ENCODE measurements at places on chromosomes 4 and X. TPM values are rescaled to one million over a fixed set of nuclear protein-coding genes. Genes with fewer than 3 reads are reported as not detected.

The FDCSP gene
- not detected for total RNA-seq

GRCh38 chrX:144801786-144802185 lies 445.5 kb upstream of the SPANXN1 start:
- no peak for DNase-seq

DNA sequence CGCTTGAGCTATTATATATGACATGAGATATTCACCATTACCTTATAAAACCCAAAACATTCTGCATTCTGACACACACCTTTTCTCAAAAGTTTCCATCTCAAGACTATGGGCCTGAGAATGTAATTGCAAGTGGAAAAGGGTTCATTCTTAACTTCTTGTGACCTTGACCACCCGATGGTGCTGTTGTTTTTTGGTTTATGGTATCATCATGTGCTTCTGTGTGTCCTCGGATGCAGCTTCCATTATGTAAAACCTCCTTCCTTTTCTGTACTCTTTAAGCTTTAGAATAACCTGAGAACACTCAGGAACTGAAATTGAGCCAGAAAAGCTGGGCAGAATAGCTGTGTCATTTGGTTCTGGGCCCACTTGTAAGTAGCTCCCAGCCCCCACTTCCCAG lies 16.2 kb upstream of the PUDP start:
- no peak for DNase-seq

The SYN1 gene
- total RNA-seq: 17.5 TPM

- no peak for DNase-seq
Observed at GRCh38 chr4:123301923-123302322, 94.7 kb upstream of the SPRY1 start.

GRCh38 chr4:23353200-23353599 lies 536.6 kb downstream of the PPARGC1A start:
- DNase-seq: no peak

- no peak for DNase-seq
Observed at GRCh38 chr4:139887376-139887802, 221.8 kb downstream of the MGST2 start.

The COQ2 gene
- 12.1 TPM for total RNA-seq

The ANK2 gene
- 324 TPM for total RNA-seq

DNA sequence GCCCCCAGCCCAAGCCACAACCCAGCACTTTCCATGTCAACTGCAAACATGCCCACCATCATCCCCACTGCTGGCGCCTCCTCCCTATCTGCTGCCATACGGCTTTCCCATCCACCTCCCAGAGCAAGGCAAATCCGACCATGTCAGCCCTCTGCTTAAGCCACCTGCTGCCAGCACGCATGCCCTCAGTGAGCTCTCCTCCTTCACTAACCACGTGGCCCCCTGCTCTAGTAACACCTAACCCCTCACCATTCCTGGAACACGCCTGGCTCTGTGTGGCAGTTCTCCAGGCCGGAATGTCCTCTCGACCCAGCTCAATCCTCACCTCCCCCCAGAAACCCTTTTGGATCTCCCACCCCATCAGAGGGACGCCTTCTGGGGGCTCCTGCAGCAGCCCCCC lies 17.4 kb downstream of the BCAP31 start:
- DNase-seq: peak; percentile 60

The DBET gene
- total RNA-seq: not detected

DNA sequence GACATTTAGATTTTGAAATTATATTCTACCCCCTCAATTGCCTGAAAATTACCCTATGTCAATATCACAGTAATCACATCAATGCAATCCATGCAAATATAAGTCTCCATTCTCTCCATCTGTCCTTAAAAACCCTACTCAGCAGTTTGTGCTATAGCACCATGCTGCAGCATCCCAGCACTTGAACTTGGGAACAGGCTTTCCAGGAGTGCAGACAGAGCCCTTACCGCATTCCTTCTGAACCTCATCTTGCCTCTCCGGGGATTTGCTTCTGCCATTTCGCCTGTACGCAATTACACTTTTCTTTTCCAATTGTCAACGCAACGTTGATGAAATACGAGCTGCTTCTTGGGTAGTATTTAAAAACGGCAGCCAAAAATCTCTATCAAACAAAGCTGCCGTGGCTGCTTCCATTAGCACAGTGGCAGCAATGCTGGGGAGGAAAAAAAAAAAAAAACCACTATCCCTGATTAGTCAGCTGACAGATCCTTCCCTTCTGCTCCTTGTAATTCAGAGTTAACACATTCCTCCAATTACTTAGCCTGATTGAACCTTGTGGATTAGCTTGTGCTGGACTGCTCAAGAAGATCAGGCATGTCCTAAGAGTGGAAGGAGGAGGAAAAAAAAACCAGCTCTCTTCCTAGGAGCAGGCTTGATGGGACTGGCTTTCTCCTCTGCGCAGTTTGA lies 65.6 kb downstream of the MCF2 start:
- DNase-seq: no peak

GRCh38 chr4:28654618-28655017 lies 1794.0 kb downstream of the STIM2 start:
- no peak for DNase-seq

The LRP2BP gene
- total RNA-seq: 2.9 TPM

The MAP3K15 gene
- 0.17 TPM for total RNA-seq

The EREG gene
- total RNA-seq: 0.08 TPM

DNA sequence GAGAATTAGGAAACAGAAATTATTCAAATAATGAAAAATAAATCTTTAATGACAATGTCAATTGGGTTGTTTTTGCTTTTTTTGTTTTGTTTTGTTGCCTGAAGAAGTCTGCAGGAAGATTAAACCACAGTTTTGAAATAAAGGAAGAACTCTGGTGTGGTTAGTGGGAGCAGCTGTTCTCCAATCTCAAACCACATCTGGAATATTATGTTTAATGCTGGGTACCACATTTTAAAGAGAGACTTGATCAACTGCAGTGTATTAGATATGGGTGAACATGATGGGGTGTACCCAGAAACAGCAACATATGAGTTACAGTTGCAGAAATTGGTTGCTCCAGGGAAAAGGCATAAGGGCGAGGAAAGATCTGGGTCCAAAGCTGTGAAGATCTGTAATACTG lies 171.2 kb upstream of the RPL34 start:
- DNase-seq: no peak

- no peak for DNase-seq
Observed at GRCh38 chrX:1327651-1328304, 8.8 kb upstream of the IL3RA start.

- DNase-seq: peak; percentile 64
Observed at GRCh38 chr4:83012200-83012686, 1.6 kb upstream of the LIN54 start.

DNA sequence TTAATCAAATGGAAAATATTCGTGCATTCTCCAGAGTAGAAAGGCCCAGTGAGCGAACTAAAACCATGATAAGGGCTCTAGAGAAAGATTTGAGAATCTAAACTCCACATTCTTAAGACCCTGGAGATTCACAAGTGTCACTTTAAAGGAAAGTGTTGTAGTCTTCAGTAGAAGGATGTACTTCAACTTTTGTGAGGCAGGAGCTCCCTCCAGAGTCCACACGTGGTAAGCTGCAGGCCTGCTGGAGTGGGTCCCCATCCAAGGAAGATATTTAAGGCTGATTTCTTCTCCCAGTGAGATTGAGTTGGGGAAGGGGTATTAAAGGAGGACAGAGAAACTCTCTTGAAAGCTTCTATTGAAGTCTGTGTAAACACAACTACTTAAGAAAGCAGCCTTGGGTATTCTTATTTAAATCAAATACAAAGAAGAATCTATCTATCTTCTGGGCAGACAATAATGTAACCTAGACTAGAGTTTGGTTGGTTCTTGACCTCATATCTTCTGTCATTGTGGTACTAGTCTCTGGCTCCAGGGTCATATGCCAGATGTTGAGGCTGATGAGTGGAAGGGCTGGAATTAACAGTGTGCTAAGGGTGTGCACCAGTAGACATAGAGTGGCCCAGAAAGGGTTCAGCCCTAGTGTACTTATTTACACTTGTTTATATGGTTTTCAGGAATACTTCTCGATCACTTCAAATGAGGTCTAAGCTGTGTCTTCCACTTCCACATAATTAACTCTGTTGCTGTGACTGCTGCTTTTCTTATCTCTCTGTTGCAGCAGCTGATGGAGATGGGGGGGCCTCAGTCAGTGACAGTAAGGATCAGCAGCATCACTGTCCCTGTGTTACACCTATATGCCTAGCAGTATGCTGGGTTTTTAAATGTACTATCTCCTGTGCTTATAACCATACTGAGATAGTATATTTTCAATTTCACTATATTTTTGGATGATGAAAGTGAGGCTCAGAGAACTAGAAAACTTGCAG lies 76.1 kb downstream of the HMGB2 start:
- peak; percentile 52 for DNase-seq

The APBB2 gene
- total RNA-seq: 46.2 TPM

GRCh38 chr4:125387770-125388169 lies 73.0 kb downstream of the FAT4 start:
- no peak for DNase-seq

- DNase-seq: no peak
Observed at GRCh38 chrX:68669094-68669860, 21.8 kb downstream of the STARD8 start.

The GPR50 gene
- not detected for total RNA-seq

- no peak for DNase-seq
Observed at GRCh38 chr4:53640576-53641453, 49.5 kb upstream of the LNX1 start.

The VCX2 gene
- not detected for total RNA-seq

DNA sequence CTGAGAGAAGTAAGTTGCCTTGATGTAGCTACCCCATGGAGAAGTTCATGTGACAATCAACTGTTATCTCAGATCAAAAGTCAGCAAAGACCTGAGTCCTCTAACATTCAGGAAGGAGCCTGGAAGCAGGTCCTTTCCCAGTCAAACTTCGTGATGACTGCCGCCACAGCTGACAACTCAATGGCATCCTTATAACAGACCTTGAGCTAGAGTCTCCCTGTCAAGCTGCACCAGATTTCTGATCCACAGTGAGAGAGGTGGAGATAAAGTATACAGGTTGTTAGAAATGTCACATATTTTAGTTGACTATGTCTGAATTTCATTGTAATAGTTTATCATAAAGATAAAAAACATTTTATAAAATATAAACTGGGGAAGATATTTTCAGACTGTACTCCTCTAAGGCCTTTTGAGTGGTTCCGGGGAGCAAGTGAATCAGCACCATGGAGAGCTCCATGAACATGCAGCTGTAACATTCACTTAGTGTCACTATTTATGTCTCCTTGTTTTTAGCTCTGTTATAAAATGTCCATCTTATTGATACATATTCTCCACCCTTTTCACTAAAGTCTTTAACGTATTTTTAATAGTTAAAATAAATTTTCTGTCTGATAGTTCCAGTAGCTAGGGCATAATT lies 1653.5 kb upstream of the AGA start:
- DNase-seq: no peak

The ARHGAP24 gene
- 36.5 TPM for total RNA-seq

- DNase-seq: no peak
Observed at GRCh38 chr4:53197772-53198142, 168.1 kb downstream of the SCFD2 start.

The ZXDB gene
- 5.3 TPM for total RNA-seq

- DNase-seq: peak; percentile 47
Observed at GRCh38 chrX:18725310-18725943, 18.0 kb downstream of the PPEF1 start.

GRCh38 chr4:169062897-169063244 lies 52.8 kb upstream of the CBR4 start:
- no peak for DNase-seq

DNA sequence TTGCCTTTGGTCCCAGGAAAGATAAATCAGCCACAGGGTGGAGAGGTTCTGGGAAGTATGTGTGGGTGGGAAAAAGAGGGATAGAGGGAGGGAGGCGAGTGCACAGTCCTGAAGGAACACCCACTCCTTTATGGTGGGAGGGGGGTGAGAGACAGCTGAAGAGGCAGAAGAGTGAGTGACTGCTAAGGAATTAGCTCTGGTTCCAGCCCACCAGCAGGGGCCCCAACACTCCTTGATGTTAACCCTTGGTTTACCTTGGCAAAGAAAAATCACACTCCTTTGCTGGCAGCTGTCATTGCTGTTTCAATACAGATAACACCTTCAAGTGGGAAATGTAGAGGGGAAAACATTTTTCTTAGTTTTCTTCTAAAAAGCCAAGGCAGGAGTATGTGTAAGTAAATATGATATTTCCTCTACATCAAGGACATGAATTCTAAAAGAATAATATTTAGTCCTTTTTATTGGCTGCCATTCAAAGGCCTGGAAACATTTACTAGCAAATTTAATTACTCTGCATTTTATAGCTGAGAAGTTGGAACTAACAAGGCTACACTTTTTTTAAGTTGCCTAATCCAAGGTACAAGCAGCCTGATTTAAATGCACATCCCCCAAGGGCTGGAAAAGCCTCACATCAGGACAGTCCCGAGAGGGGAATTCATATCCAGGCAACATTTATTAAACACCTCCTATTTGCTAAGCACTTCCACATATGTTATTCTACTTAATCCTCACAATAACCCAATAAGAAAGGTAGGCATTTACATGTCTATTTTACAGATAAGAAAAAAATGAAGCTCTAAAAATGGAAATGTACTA lies 81.7 kb downstream of the HS6ST2 start:
- no peak for DNase-seq

Measured in right cardiac atrium (tissue), 5 donors.